SJCRH30 (cell line): ENCODE measurements at places on chromosomes 2 and 18. TPM values are rescaled to one million over a fixed set of nuclear protein-coding genes. Genes with fewer than 3 reads are reported as not detected.

AQP12A gene
- not detected in 2 replicates for total RNA-seq

PASK gene
- total RNA-seq, result 20.4 and 23.3 TPM in 2 replicates

NCOA1 gene
- total RNA-seq, result 113 and 121 TPM in 2 replicates

BOK gene
- 6.6 and 7.3 TPM in 2 replicates for total RNA-seq

CKAP2L gene
- 31.0 and 33.7 TPM in 2 replicates for total RNA-seq

- no peak overlapping the region for H3K4me3 ChIP-seq
- H3K36me3 ChIP-seq, result no peaks in the 10 kb centered on the region
- no peak overlapping the region for H3K27ac ChIP-seq
- no peak for DNase-seq
- H3K27me3 ChIP-seq, result no peaks in the 10 kb centered on the region
These were observed 86.4 kb downstream of the PLEKHM3 start for GRCh38 chr2:207938886-207939285.

DNA sequence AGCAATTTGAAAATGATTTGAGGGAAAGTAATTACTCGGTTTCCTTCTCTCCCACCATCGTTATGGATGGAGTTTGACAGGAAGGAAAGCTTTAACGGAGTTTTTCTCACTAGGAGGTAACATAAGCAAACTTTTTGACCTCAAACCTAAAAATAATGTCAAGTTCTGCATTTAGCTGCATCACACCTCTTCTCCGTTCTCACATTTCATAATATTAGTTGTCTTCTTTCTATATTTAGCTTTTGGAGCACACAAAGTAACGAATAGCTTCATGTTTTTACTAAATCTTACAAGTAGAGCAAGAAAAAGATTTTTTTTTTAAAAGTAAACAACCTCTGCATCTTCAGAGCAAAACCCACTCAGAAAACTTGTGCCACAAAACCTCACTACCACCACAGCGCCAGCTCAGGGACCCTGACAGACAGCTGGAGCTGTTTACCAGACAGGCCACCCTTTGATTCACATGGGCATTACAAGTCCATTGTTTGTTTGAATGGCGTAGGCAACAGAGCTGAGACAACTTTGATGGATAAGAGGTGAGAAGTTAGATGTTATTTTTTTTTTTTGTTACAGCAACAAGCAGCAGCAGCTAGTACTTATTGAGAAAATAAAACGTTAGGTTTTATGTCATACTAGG, 21.9 kb upstream of the ICOS start:
- peak; percentile 17 for DNase-seq
- no peaks in the 10 kb centered on the region; the same call in 1 of the 2 replicates for H3K27me3 ChIP-seq
- no peak overlapping the region for H3K4me3 ChIP-seq
- no peaks in the 10 kb centered on the region for H3K36me3 ChIP-seq
- H3K4me1 ChIP-seq, result no peaks in the 10 kb centered on the region

DNA sequence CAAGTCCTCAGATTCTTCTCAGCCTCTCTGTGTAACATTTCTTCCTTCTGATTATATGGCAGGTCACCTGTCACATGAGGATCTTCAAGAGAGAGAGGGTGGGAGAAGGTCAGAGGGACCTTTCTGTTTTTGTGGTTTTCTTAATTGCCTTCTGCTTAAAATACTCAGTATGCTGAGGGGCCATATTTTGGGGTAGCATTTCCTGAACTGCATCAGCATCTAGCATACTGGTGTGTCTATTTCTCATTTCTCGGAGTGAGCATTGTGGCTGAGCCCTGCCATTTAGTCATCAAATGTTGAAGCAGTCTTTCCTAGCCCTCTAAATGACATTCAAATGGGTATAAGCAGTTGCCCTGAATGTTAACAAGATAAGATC, 162.7 kb downstream of the MYO3B start:
- no peaks in the 10 kb centered on the region for H3K27me3 ChIP-seq
- H3K36me3 ChIP-seq, result no peaks in the 10 kb centered on the region
- no peaks in the 10 kb centered on the region for H3K4me1 ChIP-seq
- no peak for DNase-seq
- no peak overlapping the region for H3K27ac ChIP-seq

GRCh38 chr2:240244543-240244942, 104.1 kb upstream of the OTOS start:
- H3K4me3 ChIP-seq, result no peak overlapping the region
- no peak overlapping the region; the same call in 1 of the 2 replicates for H3K27ac ChIP-seq
- peak; percentile 36 for DNase-seq

- H3K27ac ChIP-seq, result no peak overlapping the region
- H3K36me3 ChIP-seq, result no peaks in the 10 kb centered on the region
- H3K4me3 ChIP-seq, result no peak overlapping the region
- no peak for DNase-seq
- no peaks in the 10 kb centered on the region for H3K4me1 ChIP-seq
These were observed 4.7 kb upstream of the IL36G start for GRCh38 chr2:112973156-112973555.

- no peaks in the 10 kb centered on the region for H3K36me3 ChIP-seq
- H3K4me3 ChIP-seq, result no peak overlapping the region
- H3K4me1 ChIP-seq, result no peaks in the 10 kb centered on the region
- no peak for DNase-seq
These were observed 4.8 kb upstream of the CAPN14 start for GRCh38 chr2:31222071-31222470.

DNA sequence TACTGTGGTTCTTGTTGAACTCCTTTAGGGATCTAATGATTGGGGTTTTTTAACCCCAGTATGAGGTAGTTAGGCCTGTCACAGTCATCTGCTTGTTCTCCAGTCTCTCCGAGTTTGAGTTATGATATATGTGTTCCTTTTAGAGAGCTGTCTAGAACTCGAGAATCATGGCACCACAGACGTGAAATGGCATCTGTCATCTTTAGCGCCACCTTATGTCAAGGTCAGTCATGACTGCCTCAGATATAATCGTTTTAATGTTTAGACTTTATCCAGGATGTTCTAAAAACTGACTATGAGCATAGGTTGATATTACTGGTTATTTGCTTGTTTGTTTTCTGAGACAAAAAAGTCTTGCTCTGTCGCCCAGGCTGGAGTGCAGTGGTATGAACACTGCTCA, 112.2 kb downstream of the CEP192 start:
- H3K27me3 ChIP-seq, result no peaks in the 10 kb centered on the region
- H3K4me3 ChIP-seq, result no peak overlapping the region
- H3K36me3 ChIP-seq, result peaks cover 42% of the 10 kb centered on the region
- no peak for DNase-seq
- H3K27ac ChIP-seq, result no peak overlapping the region
- no peaks in the 10 kb centered on the region for H3K4me1 ChIP-seq

DNA sequence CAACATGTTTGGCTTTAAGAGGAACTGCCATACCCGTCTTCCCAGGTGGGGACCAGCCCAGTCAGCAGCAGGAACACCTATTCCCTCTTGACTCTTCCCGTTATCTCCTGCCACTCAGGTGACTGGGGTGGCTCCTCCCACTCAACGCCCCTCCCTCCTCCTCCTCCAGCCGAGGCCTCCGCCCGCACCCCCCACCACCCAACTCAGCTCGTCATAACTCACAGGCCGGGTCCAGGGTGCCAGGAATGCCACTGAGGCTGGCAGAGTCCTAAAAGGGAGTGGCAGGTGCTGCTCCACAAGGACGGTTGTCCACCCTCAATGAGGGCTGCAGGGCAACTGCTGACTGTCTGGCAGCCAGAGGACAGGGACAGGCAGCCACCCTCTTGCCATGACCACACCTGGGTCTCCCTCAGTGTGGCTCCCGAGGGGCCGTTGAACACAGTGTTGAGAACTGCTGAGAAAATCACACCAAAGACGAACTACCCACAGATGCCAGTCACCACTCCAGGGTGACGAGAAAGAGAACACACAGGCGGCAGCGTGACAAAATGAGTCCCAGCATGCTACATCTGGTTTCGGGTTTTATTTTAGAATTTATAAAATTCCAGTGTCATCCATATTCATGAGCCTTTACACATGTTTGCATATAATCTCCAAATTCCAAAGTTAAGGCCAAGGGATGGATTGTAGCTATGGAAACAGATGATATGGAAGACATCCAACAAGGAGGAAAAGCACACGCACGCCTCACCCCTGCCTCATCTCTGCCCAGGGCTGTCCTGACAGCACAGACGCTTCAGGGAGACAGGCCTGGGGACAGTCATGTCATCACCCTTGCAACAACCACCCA, 38.5 kb downstream of the ANO7 start:
- no peak for DNase-seq
- H3K4me3 ChIP-seq, result no peak overlapping the region
- peaks cover 4% of the 10 kb centered on the region; the same call in 1 of the 2 replicates for H3K4me1 ChIP-seq
- no peaks in the 10 kb centered on the region for H3K27me3 ChIP-seq
- peaks cover 50% of the 10 kb centered on the region for H3K36me3 ChIP-seq

GRCh38 chr18:61348230-61348629, 15.0 kb downstream of the CDH20 start:
- no peak overlapping the region for H3K27ac ChIP-seq
- H3K36me3 ChIP-seq, result no peaks in the 10 kb centered on the region
- H3K4me3 ChIP-seq, result no peak overlapping the region
- peak; percentile 35 for DNase-seq
- H3K4me1 ChIP-seq, result peaks cover 7% of the 10 kb centered on the region
- H3K27me3 ChIP-seq, result no peaks in the 10 kb centered on the region

DNA sequence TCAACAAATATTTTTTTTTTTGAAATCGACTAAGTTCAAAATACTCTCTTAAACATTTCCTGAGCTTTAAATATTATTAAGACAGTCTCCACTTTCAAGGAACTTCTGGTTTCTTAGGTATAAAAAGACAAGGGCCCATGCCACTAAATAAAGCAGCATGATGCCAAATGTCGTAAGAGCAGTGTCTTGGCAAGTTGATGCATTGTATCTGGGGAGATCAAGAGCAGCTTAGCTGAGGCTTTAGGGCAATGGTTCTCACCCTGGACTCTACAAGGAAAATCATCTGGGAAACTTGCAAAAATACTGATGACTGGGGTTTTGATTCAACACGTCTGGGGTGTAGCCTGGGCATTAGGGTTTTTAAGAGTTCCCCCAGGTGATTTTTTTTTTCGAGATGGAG, 41.3 kb downstream of the COL4A3 start:
- DNase-seq, result no peak
- H3K4me1 ChIP-seq, result no peaks in the 10 kb centered on the region
- H3K36me3 ChIP-seq, result no peaks in the 10 kb centered on the region

GRCh38 chr2:3651691-3652648, 6.0 kb upstream of the ALLC start:
- H3K36me3 ChIP-seq, result no peaks in the 10 kb centered on the region
- H3K4me1 ChIP-seq, result peaks cover 16% of the 10 kb centered on the region
- no peaks in the 10 kb centered on the region for H3K27me3 ChIP-seq
- peak overlapping the region; percentile 84 for H3K27ac ChIP-seq
- DNase-seq, result peak; percentile 93
- peak overlapping the region; percentile 54 for H3K4me3 ChIP-seq

DNA sequence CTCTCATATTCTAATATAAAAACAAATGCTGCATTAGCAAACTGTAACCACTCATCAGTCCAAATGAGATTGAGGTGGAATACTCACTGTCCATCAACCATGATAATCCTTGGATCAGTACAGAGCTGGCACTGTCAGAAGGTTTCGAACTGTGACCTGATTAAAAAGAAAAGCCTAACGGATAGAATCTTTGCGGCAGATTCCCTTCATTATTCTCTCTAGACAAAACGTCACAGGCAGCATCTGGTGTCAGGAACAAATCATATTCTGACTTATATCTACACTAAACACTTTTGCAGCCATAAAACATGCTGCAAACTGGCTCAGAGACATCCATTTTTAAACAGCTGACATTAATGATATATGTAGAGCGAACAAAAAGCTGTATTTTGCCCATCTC, 677.7 kb upstream of the NXPH2 start:
- H3K36me3 ChIP-seq, result no peaks in the 10 kb centered on the region
- H3K4me3 ChIP-seq, result no peak overlapping the region
- no peaks in the 10 kb centered on the region for H3K27me3 ChIP-seq
- no peak for DNase-seq
- H3K27ac ChIP-seq, result no peak overlapping the region
- H3K4me1 ChIP-seq, result no peaks in the 10 kb centered on the region

DNA sequence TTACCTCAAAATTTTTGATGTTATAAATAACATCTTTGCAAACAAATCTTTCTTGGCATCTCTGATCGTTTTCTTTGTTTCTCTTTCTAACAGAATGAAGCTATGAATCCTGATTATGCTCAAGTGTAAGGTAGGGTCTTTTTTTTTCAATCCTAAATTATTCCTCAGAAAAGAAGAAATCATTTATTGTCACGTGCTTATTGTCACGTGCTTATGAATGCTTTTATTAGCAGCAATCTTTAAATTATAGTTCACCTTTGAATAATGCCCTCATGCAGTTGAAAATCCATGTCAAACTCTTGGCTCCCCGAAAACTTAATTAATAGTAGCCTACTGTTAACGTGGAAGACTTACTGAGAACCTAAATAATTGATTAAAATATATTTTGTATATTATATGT, 39.2 kb upstream of the EPAS1 start:
- H3K27me3 ChIP-seq, result no peaks in the 10 kb centered on the region
- no peak overlapping the region for H3K27ac ChIP-seq
- peaks cover 16% of the 10 kb centered on the region for H3K4me1 ChIP-seq
- no peaks in the 10 kb centered on the region for H3K36me3 ChIP-seq
- no peak overlapping the region for H3K4me3 ChIP-seq
- DNase-seq, result no peak

GRCh38 chr2:190500054-190500502, 34.4 kb downstream of the NEMP2 start:
- no peak overlapping the region for H3K27ac ChIP-seq
- H3K4me1 ChIP-seq, result no peaks in the 10 kb centered on the region
- no peaks in the 10 kb centered on the region for H3K36me3 ChIP-seq
- DNase-seq, result no peak
- no peak overlapping the region for H3K4me3 ChIP-seq

- no peak for DNase-seq
- H3K27me3 ChIP-seq, result no peaks in the 10 kb centered on the region
- H3K4me3 ChIP-seq, result no peak overlapping the region
- H3K27ac ChIP-seq, result no peak overlapping the region
- H3K36me3 ChIP-seq, result no peaks in the 10 kb centered on the region
These were observed 165.2 kb upstream of the DOCK10 start for GRCh38 chr2:225207471-225207870.

GRCh38 chr18:10059610-10060468, 146.0 kb downstream of the VAPA start:
- H3K4me3 ChIP-seq, result no peak overlapping the region; the same call in 1 of the 2 replicates
- peak; percentile 6 for DNase-seq
- peaks cover 9% of the 10 kb centered on the region; the same call in 1 of the 2 replicates for H3K4me1 ChIP-seq
- no peaks in the 10 kb centered on the region for H3K36me3 ChIP-seq

DNA sequence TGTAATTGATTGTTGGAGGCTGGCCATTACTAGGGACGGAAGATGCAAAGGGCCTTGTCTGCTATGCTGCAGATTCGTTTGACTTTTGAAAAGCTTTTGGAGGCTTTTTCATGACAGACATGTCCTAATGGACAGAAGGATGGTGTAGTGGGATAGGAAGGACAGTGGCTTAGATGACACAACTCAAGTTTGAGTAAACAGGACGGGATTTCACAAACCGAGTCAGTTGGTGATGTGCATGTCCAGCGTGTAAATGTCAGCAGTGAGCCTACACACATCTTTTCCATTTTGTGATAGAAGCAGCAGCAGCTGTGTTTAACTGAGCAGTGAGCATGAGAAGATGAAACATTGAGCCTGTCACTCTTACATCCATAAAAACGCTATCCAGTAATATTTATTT, 76.0 kb downstream of the NCK2 start:
- no peaks in the 10 kb centered on the region for H3K27me3 ChIP-seq
- no peak overlapping the region for H3K27ac ChIP-seq
- H3K36me3 ChIP-seq, result peaks cover 18% of the 10 kb centered on the region; the same call in 1 of the 2 replicates
